Choroid plexus epithelial cell (primary cell): ENCODE measurements at places on chromosomes 13 and 19.
A peak's percentile ranks its signal among the peaks of the same experiment; 100 is the strongest.

DNA sequence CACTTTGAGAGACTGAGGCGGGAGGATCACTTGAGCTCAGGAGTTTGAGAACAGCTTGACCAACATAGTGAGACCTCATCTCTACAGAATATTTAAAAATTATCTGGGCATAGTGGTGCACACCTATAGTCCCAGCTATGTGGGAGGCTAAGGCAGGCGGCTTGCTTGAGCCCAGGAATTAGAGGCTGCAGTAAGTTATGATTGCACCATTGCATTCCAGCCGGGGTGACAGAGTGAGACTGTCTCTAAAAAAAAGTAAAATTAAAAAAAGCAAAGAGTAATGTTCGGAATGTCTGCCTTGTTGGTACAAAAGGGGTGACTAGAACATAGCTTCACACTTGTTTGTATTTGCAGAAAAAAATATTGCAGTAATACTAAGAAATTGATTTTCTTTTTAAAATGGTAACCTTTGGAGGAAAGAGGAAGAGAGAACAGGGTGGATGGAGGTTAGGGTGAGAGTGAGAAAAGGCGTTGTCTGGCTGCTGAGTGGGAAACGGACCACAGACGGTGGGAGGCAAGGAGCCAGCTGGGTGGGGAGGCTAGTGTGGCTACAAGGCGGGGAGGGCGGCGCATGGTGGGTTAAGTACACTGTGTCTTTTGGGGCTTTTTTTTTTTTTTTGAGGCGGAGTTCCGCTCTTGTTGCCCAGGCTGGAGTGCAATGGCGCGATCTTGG is 10.2 kb downstream of the PPP1R14A start:
- DNase-seq = peak; percentile 64

GRCh38 chr13:51033421-51034185 is 77.5 kb downstream of the C13orf42 start:
- DNase-seq = no peak

DNA sequence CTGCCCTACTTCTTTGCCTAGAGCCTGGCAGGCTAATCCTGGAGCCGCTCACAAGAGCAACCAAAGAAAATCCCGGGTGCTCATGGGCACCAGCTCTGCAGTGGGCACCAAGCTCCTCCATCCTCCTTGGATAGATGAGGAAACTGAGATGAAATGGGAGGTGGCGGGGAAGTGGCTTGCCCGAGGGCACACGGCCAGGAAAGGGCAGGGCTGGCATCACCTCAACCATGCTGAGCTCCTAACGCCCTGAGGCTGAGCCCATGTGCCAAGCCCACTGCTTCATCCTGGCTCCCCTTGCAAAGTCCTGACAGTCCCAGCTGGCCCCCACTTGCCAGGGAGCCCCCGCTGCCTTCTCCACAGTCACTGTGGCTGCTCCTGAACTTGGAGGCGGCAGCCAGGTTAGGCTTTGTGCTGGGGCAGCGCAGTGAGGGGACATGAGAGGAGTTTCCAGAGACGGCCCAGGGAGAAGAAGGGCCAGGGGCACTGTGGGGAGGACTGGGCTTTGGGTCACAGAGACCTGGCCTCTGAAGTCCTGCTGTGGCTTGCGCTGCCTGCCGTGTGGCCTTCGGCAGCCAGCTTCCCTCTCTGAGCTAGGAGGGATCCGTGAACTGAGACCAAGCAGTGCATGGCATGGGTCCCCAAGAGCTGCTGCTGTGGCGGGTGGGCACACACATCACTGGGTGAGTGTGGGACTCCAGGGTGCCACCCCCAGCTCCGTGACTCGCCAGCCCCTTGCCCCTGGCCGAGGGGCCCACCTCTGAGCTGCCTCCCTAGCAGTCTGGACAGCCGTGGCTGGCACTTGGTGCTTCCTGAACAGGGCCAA is 17.5 kb downstream of the TMED1 start:
- no peak for DNase-seq

- DNase-seq = no peak
Observed at GRCh38 chr13:49602005-49602404, 16.6 kb upstream of the RCBTB1 start.

- no peak for DNase-seq
Observed at GRCh38 chr13:50015750-50016149, 506 bp downstream of the KCNRG start.

GRCh38 chr19:45823182-45823581 is 8.1 kb upstream of the RSPH6A start:
- no peak for DNase-seq

DNA sequence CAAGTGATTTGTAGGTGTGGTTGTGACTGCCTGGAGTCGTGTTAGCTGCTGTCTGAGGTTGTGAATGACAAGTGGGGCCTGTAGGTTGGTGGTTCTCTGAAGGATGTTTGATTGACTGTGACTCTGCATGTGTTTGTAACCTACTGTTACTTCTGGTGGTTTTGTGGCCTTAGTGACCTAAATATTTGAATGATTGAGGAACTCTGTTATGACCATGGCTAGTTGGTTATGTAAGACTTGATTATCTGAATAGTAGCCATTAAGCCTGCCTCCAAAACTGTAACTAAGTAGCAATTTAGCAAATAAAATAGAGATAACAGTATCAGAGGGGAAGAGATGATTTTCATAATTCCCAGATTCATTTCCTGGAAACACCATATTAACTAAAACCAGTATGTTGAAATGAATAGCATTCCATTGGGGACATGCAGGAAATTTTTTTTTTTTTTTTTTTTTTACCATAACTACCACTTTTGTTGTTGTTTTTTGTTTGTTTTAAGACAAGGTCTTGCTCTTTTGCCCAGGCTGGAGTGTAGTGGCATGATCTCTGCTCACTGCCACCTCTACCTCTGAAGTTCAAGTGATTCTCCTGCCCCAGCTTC is 865 bp downstream of the ZNF382 start:
- no peak for DNase-seq

DNA sequence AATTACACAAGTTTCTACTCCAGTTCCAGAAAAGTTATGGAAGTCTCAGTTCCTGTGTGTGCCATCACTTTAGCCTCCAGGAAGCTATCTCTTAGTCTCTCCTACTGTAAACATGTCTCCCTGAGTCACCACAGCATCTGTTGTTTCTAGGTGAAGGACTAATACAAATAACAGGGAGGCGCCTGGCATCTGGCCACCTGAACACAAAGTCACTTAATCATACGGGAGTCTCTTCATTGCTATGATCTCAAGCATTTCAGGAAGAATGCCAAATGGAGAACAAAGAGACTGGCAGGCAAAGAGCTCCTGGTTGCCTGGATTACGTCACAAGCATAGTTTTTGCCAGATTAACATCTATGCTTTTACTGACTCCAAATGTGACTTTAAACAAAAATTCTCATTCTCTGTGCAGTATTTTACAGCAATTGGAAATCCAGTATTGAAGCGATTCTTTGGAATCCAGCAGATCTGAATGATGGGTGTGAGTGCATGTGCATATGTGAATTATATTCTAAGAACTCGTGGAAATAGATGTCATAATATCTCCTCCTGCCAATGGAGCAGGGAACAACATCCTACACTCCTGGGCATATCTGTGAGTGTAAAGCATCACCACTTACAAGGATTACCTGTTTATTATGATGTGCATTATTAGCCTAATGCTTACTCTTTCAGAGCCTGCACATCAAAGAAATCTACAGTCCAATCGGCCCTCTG is 572.8 kb downstream of the PCDH9 start:
- peak; percentile 95 for DNase-seq

DNA sequence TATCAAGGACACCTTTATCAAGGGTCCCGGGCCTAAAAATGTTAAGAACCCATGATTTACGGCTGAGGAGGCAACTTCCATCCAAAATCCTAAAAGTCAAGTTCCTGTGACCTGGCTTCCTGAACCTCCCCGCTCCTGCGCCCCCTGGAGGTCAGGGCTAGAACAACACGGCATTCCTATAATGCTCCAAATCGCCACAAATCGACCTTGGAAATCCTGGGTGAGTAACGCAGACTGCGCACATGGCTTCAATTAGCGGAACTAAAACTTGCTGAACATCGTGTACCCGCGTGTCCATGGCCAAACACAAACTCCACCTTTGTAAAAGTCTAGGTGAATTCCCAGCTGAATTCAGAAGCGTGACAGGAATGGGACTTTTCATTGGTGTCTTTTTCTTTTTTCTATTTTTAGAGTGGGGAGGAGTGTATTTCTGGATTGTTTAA is 4.3 kb upstream of the C5AR1 start:
- DNase-seq = peak; percentile 92
